Posterior vena cava (tissue), 2 donors: ENCODE measurements at places on chromosomes 16 and 17.
A peak's percentile ranks its signal among the peaks of the same experiment; 100 is the strongest.

DNA sequence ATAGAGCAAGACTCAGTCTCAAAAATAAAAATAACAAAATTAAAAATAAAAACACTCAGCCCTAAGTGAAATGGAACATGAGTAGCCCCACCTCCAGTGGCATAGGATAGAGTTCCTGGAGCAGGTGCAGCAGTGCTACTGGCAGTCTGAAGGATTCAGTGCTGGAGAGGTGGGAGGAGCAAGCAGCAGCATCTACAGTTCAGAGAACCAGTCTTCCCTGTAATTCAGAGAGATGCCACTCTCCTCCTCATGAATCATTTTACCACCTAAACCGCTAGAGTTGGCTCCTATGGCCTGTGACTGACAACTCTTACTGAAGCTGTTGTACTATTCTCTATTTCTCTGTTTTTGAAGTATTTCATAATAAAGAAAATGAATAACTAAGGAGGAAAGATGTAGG lies 56.0 kb upstream of the SMURF2 start:
- no peak for DNase-seq

- DNase-seq = no peak
Measured at GRCh38 chr16:1316033-1316405, 6.6 kb downstream of the UBE2I start.

DNA sequence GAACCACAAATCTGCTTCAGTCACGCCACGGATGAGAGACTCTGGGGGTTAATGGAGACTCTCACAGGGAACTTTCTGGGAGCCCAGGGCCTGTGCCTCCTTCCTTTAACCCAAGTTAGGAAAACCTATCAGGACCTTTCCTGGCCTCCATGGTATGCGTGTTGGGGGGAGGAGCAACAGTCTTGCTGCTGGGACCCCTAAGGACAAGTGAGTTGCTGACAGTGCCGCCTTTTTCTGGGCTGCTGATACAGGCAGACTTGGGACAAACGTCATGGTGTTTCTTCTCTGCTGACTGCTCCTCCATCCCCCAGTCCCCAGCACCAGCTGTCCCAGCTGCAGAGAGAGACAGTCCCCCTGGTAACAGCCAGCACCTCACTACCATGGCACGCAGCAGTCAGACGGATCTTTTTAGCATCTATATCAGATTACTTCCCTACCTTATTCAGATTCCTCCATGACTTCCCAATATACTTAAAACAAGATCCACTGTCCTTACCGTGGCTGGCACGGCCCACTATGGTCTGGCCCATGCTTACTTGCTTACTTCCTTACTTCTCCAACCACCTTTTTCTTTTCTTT lies 6.5 kb downstream of the DPEP2NB start:
- no peak for DNase-seq

DNA sequence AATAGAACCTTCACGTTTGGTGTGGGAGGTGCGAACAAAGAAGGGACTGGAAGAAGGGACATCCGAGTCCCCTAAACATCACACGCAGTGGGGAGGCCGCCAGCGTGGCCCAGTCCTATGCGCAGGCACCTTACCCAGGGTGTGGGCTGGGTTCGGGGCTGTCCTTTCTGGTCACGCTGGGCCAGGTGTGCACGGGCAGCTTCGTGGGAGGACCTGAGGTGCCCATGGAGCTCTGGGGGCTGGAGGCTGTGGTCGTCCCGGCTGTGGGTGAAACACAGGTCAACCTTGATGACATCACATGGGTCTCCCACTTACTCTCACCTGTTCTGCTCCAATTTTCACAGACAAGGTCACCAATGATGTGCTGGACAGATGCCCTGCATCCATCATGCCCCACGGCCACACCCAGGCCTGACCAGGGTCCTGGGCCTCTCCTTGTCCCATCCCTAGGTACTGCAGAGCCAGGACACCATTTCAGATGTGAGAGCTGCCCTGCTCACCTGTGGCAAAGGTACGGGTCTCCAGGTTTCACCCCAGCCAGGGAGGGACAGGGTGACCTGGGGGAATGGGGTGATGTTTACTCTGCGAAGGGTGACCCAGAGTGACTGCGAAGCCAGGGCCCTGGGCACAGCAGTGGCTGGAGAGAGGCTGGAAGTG lies 3.1 kb downstream of the CD300C start:
- DNase-seq = peak; percentile 78

GRCh38 chr16:4846503-4846900 lies 586 bp downstream of the GLYR1 start:
- DNase-seq = peak; percentile 89

GRCh38 chr17:9239246-9239792 lies 218.0 kb downstream of the NTN1 start:
- no peak for DNase-seq

DNA sequence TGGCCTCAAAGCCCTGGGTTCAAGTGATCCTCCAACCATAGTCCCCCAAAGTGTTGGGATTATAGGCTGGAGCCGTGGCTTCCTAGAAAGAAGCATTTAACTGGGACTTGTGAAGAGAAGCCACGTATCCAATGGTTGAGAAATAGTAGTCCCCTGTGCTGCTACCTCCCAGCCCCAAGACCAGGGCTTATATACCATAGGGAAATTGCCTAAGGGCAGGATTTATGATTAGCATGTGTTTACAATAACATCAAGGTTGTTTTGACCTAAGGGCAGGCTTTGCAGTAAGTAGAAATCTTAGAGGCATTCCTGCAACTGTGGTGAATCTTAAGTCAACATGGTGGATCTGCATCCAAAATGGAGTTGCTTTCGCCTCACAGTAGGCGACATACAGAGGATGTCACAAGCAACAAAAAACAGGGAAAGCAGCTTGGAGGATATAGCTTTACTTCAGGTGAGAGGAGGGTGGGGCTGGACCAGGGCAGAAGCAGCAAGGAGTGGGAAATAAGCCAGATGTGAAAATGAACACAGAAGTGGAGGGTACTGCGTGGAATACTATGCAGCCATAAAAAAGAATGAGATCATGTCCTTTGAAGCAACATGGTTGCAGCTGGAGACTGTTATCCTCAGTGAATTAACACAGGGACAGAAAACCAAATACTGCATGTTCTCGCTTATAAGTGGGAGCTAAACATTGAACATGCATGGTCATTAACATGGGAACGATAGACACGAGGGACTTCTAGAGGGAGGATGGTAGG lies 18.7 kb upstream of the NSMCE1 start:
- no peak for DNase-seq

DNA sequence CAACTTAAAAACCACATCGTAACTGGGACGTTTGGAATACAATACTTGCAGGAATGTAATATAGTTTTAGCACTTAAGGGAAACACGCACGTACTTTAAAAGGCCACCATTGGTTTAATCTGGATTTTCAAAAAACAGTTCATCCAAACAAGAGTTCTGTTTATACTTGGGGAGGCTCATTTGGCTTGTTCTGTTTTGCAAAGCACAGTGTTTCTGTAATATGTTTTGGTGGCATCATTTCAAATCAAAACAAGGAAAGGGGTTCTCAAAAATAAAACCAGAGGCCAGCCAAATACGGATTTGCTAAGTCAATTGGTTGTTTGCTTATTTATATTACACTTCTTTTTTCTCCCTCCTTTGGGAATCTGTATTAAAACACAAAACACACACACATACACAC lies 656.1 kb upstream of the SOX9 start:
- DNase-seq = no peak

GRCh38 chr16:83701494-83701893 lies 106.3 kb upstream of the HSBP1 start:
- no peak for DNase-seq

- DNase-seq = peak; percentile 77
Measured at GRCh38 chr16:87276091-87276701, 41.0 kb downstream of the C16orf95 start.

GRCh38 chr17:79902146-79902791 lies 63.0 kb upstream of the CBX4 start:
- peak; percentile 49 for DNase-seq

DNA sequence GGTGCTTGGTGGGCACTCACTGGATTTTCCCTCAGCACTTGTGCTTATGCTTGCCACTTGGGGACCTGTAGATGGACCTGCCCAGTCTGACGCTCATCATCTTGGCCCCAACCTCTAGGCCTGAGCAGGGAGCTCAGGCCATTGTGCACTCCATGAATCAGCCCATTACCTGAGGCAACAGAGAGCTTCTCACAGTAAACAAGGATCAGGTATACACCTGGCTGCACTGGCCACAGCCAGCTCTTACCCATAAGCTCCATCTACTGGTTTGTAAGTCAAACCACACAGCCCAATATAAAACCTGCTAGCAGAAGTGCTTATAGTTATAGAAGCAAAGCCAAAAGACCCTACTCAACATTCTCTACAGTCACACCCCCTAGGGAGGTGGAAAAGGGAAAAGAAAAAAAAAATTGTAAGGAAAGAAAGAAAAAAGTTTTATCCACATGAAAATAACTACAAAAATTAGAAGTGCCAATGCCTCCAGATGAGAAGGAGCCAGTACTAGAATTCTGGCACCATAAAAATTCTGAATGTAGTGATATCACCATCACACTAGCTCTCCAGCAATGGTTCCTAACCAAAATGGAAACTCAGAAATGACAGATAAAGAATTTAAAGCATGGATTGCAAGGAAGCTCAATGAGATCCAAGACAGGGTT lies 87.8 kb upstream of the CDH5 start:
- DNase-seq = peak; percentile 18

- DNase-seq = no peak
Measured at GRCh38 chr17:2024572-2025219, 438 bp downstream of the RTN4RL1 start.
